Esophagus squamous epithelium (tissue), 5 donors: ENCODE measurements at places on chromosomes 1 and 21.

DNA sequence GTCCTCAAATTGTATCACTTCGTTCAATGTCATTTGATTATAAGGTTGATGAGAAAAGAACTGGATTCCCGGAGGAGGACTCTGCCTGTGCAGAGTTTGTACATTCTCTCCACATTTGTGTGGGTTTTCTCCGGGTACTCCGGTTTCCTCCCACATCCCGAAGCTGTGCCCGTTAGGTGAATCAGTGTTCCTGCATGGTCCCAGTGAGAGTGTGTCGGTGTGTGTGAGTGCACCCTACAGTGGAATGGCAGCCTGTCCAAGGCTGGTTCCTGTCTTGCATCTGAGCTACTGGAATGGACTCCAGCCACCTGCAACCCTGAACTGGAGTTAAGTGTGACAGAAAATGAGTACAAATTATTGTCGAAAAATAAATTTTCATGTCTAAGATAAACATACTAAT, 92.2 kb upstream of the KCTD3 start:
- no peak for DNase-seq

DNA sequence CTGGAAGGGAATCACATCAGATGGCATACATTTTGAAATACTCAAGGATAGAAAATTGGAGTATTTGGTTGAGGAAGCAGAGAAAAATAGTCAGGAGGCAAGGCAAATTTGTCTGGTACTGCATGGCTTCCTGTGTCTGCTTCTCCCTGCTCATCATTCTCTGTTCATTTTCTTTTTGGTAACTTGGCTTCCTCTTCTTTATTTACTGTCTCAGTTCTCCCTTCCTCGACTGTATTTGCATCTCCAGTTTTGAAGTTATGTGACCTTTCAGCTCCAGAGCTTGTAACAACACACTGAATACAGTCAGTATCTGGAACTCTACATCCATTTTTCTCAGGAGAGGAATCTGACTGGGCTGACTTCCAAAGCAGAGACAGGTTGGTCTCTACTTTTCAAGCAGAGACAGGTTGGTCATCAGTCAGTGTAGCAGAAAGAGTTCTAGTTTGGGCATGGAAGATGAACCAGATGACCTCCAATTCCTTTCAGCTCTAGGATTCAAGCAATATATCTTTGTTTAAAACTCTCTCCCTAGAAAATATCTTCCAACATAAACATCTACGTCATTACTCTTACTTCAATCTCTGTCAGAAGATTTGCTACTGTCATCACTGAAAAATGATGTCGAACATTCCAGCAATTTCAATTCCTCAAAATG, 571.2 kb downstream of the ADGRL2 start:
- DNase-seq, result no peak

DNA sequence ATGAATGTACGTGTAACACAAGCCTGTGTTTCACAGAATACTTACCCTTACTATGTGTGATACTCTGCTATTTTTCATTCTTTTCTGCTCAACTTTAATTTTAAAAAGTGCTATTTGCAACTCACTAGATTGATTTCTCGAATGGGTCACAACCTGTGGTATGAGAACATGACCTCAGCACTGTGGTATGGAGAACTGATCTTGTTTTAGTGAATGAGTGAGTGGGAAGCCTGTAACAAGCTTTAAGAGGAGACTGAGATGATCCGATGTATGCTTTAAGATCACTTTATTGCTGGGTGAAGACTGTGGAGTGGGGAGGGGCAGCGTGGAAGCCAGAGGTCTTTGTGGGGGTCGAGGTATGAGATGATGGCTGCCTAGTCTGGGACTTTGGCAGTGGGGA, 21.6 kb downstream of the MECR start:
- no peak for DNase-seq

GRCh38 chr1:86504137-86504479, 35.4 kb downstream of the CLCA1 start:
- no peak for DNase-seq

DNA sequence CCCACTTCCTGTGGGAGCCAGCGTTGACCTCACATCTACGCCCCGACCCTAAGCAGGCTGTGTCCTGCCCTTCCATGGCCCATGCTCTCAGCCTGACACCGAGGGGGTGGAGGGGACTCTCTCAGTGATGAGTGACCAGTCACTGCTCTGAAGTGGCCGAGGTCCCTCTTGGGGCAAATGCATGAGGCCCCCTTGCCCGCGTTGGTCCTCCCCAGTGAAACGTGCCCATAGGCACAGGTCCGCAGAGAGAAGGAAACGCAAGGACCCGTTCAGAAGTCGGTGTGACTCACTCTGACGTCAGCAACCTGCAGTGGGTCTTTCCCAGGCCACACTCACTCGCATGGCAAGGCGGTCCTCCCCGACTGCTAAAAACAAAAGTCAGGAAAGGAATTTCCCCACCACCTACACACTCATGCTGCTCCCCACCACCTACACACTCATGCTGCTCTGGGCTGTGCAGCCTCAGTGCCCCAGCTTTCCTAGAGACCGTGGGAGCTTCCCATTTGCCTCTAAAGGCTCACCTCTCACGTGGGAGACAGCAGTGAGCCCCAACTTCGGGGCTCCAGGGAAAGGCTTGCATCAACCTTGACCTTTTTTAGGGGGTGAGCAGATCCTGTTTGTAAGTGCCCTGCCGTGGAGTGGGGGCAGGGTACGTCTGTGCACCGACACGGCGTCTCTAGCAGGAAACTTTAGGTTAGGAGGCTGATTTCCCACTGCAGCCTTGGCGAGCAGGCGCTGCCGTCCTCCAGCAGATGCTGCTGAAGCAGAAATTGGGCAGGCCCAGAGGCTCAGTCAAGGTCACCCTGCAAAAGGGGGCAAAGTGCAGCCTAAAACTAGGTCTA, 11.4 kb downstream of the UBASH3A start:
- no peak for DNase-seq

GRCh38 chr21:45461369-45461750, 56.4 kb downstream of the COL18A1 start:
- DNase-seq, result no peak
